ENCODE measurements at places on chromosomes 4 and X.

GRCh38 chr4:94536649-94537469 lies 85.1 kb downstream of the PDLIM5 start:
- no peak for DNase-seq

DNA sequence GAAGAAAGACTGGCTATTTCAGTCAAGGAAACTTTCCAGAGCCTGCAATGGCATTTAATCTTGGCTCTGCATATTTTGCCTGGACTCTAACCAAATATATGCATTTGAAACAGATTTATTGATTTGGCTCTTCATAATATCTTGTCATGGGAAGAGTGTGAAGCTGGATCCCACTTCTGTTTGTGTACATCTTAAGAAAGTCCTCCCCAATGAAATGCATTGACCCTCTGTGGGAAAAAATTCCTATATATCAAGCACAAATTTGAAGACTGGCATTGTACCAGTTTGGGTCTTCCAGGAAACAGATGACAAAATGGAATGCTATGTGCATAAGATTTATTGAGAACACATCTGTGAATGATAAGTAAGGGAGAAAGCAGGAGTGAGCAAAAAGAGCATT lies 897.3 kb upstream of the TENM3 start:
- no peak for DNase-seq

- DNase-seq = no peak
Observed at GRCh38 chr4:25029479-25030276, 1.1 kb downstream of the LGI2 start.

DNA sequence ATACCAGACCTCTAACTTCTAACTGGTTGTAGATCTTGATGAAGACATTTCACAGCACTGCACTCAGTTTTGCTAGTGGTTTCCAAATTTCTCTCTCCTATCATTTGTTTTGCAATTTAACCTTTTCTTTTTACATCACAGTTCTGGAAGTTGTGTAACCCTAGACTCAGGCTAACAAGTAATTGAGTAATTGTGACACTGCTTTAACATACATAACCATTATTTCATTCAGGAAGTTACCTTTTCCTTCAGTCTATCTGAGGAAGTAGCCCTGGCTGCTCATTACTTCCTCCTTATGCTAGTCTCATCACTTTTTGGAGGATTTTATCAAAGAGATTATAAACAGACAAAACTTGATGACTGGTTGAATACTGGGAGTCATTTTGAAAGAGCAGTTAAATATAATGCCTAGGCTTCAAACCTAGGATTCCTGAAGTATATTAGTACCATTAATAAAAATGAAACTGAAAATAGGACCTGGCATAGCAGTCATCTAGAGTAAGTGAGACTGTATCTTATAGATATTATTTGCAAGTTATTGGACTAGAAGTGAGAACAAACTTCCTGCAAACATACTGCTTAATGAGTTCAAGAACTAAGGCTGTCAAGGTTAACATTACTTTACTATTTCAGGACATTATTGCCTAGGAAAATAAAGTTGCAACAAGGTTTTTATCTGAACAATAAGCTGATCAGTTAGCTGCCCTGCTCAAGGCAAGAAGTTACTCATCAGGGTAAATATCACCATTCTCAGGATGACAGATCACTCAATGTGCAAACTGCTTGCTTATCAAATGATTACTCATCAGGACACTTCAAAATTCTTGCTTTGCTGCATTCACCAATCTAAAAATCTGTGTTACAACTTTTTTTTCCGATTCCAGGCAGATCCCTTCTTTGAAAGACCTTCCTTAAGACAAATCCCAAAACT lies 25.6 kb upstream of the TEX13C start:
- peak; percentile 3 for DNase-seq

- DNase-seq = no peak
Observed at GRCh38 chr4:25421816-25422525, 44.9 kb downstream of the ANAPC4 start.

Measured in activated T-cell treated with anti-CD3 and anti-CD28 coated beads, Interleukin-2, amount 50 U/mL, for 72 hours (primary cell).